Amygdala (tissue), 56 donors: ENCODE measurements at places on chromosomes 7 and 10.

DNA sequence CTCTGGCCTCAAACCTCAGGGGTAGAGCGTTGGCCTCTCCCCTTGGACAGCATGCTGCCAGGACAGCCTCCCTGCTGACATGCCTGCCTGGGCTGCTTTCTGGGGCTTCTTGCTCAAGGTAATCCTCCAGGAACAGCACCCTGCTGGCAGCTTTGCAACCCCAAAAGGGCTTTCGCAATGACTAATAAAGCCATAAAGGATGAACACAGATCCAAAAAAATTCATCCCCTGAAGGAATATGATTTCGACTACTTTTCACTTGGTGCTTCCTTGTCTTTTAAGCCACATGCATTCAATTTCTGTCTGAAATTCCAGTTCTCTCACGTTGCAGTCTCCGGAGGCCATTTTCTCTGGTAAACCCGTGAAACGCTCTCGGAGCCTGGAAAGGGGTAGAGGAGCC, 15.1 kb upstream of the SH3PXD2A start:
- no peak for DNase-seq

DNA sequence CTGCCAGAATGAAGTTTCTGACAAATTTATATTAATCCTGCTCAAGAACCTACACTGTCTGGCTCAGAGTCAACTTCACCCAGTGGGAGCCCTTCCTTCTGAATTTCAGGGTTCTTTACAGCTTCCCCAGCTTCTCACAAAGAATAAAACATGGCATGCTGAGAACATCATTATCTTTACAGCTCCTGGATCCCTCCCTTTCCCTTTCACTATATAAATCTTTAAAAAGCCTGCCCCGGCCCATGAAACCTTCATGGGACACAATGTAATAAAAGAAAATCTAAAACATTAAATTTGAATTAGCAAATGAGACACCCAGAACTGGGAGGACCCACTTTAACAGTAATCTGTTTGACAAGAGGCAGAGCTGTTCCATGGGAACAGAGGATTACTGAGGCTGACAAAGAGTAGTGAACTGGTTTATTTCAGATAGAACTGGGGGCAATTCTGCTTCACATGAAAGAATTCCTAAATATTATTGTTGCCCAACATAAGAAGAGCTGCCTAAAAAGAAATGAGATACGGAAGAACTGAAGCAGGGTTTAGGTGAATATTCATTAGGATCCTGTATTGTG, 222.8 kb downstream of the THSD7A start:
- no peak for DNase-seq

- no peak for DNase-seq
Measured at GRCh38 chr10:75395932-75396630, 5.5 kb downstream of the ZNF503 start.

DNA sequence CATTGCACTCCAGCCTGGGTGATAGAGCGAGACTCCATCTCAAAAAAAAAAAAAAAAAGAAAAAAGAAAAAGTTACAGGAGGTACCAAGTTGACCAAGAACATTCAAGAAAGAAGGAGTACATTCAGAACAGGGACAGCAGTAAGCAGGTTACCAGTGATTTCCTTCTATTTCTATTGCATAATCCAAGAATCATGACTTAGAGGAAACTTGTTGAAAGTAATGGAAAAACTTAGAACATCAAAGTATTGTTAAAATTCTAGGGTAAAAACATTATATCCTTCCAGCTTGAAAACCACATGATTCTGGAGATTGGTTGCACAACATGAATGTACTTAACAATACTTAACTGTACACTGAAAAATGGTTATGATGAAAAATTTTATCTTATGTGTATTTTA, 25.2 kb downstream of the RAPGEF5 start:
- DNase-seq = no peak

GRCh38 chr10:78849731-78850130, 219.0 kb upstream of the ZMIZ1 start:
- no peak for DNase-seq

DNA sequence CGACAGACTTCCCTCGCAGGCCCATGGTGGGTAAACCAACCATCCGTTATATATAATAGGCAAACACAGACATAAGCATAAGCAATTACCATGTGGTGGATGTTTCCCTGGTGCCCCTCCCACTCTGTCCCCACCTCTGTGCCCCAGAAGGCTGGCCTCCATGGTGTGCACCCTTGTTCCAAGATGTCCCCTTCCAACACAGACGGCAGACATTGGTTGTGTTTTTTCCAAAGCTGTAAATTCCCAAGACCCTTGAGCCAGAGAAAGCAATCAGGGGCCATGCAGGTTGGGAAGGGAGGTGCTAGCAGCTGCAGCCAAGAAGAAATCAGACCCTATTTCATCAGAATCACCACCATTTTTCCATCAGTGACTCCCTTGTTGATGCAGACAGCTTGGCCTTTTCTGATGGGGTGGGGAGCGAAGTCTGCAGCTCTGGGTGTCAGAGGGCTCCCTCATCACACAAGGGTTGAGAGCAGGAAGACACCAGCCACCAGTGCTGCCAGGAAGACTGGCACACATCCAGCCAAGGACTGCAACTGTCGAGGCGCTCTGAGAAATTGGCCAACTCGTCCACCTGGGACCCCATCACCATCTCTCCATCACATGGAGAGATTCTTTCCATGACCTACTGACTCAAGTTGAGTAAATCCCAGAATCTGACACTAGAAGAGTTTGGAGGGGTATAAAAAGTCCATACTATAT, 86.8 kb upstream of the CHST15 start:
- DNase-seq = no peak

DNA sequence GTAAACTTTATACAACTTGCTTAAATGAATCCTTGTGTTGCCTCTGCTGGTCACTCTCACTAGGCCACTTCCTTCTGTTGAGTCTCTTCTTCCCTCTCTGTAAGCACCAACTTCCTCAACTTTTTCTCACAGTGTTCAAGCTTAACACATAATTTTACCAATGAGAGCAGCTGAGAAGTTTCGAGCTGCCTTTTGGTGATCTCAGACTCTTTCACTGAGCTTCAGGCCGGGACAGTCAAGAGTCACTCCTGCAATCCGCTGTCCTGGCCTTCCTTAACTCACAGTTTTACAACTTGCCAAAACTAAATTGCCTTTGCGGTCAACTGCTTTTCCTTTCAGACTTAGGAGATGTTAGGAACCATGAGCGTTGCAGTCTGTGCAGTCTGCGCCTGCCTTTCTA, 47.4 kb downstream of the PRPF18 start:
- DNase-seq = no peak
